KBM-7 (cell line): ENCODE measurements at places on chromosomes 5 and 9.

DNA sequence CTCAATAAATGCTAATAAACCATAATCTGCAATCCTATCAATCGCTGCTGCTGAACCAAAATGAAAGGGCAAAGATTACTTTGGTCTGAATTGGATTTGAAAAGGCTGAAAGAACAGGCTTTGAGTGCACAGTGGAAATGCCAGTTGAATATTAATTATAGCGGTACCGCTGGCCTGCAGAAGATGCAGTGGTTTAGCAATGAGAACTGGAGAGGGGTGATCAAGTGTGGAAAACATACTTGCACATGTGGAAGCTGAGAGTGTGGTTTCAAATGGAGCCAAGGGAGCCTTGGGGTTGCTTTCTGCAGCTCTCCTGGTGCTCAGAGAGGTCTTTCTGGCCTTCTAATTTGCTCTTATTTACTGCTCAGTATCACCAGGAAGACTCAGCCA, 133.9 kb downstream of the PTTG1 start:
- no peak for DNase-seq

GRCh38 chr9:124140941-124141568, 116.7 kb upstream of the NEK6 start:
- no peak for DNase-seq

- no peak for DNase-seq
These were observed 199.0 kb downstream of the IRX1 start for GRCh38 chr5:3794611-3795010.

DNA sequence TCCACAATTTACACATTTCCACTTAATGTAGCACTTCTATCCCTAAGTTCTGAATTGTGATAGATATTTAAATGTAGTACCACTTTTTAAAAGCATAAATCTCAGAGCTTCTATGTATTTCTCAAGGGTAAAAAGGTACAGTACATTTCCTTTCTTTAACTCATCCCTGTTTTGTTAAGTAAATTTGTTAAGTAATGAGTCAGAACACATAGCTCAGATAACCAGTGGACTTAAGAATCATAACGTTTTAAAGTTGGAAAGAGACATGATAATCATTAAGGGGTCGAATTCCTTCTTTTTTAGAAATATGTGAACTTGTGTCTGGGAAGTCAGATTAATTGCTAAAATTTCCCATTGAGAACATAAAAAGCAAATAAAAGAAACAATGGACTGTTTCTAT, 810.2 kb upstream of the NUDT12 start:
- DNase-seq, result no peak

- DNase-seq, result no peak
These were observed 62.7 kb downstream of the RAB14 start for GRCh38 chr9:121138973-121139372.

DNA sequence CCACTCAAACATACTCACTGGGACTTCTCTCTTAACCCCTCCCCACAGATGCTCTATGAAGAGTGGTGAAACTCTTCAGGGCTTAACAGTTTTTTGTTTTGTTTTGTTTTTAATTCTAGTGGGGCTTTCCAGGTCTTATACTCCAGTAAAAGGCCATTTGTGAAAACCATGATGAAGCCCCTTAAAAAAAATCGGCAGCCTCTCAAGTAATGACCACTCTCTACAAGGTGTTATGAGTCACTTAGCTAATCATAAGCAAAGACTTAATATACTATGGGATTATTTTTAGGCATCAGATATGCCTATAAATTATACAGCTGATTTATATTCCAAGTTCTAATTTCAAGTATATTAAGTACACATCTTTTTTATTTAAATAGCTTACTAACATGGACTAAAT, 607.9 kb downstream of the RAB3C start:
- DNase-seq, result no peak

DNA sequence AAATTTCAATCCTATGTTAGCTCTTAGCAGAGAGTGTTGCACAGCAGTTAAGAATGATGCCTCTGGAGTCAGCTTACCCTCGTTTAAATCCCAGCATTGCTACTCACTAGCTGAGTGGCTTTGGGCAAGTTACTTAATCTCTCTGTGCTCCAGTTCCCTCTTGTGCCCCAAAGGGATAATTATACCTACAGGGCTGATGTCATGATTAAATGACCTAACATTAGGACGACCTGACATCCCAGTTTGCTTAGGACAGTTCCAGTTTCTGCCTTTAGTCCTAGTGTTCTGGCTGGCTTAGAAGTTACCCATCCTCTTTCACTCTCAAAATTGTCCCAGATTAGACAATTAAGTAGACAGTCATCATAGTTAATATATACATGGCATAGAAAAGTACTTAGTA, 4.3 kb upstream of the RAI14 start:
- DNase-seq, result no peak

DNA sequence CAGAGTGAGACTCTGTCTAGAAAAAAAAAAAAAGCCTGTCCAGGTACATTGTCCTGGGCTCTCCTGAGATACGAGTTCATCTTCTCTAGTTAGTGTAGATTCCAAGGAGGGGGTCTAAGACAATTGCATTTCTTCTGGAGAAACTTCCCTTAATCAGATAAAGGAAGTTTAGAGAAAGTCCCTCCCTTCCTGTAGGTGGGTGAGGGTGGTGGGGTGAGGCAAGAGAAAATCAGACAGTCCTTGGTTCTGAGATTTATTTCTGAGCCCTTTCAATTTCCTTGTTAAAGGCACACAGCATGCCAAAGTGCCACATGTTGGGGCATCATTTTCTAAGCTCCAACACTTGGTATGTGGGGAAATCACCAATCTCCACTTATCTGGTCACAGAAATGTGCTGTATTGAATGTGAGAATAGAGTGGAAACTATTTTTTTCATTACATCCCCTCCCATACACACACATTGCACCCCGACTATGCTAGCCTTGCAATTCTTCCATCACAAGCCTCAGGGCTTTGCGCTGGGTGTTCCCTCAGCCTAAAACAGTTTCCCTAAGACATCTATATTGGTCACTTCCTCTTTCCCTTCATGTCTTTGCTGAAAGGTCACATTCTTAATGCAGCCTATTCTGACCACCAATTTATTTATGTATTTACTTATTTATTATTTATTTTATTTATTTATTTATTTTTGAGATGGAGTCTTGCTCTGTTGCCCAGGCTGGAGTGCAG, 5.1 kb upstream of the TUT7 start:
- DNase-seq, result peak; percentile 23

DNA sequence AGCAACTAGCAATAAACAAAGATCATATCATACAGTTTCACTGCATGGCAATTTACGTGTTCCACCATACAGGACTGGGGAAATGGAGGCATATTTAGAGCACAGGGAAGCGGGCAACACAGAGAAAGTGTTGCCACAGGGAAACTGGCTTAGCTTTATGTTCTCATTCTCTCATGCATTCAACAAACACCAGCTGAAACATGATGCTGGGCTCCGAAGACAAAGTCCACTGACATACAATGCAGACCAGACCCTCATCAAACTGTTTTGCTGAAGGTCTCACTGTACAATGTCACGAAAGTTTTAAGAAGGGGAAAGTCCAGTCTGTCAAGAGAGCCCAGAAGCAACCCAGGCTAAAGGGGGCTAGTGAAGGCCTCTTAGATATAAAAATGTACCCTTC, 115.1 kb downstream of the MAPKAP1 start:
- no peak for DNase-seq

GRCh38 chr5:134561871-134562296, 36.4 kb downstream of the JADE2 start:
- DNase-seq, result no peak

DNA sequence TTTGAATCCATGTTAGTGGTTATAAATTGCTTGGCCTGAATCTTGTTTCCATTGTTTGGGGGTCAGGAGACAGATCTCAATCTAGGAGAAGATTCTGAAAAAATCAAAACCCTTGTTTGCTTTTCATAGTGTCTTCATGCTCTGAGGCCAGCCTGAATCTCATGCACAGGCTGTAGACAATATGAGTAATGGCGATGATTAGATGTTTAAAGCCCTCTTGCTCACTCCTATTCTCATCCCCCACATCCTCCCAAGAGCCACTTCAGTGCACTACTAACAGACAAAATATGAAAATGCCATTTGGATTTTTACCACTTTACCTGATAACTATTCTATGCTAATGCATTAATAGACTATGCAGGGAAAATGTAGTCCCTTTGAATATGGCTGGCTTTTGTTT, 129.4 kb downstream of the NUDT12 start:
- no peak for DNase-seq

DNA sequence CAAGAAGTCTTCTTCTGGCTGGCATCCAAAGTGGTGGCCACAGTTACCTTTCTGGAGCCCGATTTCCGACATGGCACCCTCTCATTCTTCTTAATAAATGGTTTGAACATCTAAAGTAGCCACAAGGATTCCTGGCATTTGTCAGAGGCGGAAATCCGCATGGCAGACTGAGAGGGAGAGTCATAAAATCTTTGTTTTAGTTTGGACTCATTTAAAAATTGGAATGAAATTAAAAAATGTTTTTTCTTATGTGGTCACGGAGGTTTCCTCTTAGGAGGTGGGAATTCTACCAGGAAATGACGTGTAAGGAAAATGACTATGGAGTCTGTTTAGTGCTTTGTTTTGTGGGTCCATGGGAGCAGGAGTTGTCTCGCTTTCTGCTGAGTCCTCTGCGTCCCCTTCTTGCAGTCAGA, 133.0 kb upstream of the PTCH1 start:
- no peak for DNase-seq

GRCh38 chr5:133618141-133618540, 5.8 kb upstream of the FSTL4 start:
- DNase-seq, result no peak

GRCh38 chr9:135960411-135961276, 529 bp downstream of the UBAC1 start:
- peak; percentile 57 for DNase-seq

DNA sequence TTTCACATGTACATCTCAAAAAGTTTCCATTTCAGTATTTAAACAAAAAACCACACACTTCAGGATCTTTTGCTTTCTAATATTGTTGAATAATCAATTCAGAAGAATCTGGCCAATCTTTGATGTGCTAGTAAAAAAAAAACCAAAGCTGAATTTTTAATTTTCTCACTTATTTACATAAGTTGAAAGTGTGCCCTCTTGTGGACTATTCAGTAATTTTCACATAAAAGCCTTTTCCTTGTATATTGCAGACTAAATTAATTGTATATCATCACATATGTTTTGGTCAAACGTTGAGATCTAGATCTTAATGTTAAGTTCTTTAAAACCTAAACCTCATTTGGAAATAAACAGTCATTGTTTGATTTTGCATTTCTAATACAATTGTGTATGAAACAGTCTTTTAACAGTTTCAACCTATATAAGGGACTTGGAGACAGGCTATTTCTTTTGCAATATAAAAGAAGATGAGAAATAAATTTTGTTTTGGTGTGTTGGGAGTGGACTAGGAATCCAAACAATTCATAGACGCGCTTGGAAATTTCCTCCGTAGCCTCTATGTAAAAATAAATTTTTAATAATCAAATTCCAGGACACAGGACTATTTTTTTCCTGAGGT, 68.1 kb downstream of the NIPBL start:
- peak; percentile 67 for DNase-seq

DNA sequence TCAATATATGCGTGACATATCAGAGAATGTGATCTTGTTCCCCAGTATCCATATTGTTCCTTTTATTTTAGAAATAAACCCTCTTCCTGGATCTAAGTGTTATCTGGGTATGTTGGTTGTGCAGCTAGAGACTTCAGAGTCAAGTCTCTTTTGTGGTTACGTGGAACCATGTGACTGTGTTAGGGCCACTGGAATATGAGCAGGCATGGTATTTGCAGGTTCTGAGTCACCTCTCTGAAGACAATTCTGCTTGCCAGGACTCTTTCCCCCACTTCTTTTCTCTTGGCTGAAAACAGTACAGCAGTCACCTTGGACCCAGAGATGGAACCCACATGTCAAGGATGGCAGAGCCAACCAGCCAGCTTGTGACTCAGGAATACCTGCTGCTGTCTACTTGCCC, 59.7 kb downstream of the ATP10B start:
- DNase-seq, result no peak

DNA sequence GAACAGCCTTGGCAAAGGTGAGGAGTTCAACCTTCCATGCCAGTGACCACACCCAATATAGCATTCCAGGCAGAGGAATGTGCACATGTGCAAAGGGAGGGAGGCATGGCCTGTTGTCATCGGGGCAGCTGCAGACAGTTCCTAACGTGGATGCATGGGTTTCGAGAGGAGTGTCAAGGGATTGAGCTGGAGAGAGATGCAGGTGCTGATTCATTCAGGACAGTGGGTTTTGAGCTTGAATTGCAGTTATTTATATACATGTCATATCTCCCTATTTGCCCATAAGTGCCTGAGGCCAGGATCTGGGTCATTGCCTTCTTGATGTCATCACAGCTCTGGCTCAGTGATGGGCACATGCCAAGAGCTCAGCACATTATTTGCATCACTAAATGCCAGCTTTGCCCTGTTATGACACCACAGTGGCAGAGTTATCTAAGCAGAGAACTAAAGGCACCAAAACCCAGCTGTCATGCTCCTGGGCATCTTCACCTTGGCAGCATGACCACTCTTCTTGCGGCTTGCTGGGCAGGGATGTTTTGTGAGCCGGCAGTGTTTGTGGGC, 278.0 kb downstream of the NTRK2 start:
- DNase-seq, result no peak

DNA sequence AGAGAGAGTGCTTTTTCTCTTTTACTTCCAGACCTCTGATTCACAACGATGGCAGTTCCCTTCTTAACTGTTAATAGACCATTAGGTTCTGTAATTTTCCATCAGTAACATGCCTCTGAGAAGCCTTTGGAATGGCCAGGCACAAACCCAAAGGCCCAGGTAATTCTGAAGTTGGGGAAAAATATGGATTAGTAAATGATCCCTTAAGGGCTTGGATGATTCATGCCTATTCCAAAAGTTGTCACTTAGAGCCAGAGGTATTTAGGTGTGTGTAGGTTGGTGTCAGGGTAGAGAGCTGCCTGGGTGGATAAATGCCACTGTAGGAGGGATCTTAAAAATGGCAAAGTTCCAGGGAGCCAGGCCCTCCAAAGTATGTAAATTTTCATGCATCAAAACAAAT, 228.8 kb downstream of the PLK2 start:
- no peak for DNase-seq

DNA sequence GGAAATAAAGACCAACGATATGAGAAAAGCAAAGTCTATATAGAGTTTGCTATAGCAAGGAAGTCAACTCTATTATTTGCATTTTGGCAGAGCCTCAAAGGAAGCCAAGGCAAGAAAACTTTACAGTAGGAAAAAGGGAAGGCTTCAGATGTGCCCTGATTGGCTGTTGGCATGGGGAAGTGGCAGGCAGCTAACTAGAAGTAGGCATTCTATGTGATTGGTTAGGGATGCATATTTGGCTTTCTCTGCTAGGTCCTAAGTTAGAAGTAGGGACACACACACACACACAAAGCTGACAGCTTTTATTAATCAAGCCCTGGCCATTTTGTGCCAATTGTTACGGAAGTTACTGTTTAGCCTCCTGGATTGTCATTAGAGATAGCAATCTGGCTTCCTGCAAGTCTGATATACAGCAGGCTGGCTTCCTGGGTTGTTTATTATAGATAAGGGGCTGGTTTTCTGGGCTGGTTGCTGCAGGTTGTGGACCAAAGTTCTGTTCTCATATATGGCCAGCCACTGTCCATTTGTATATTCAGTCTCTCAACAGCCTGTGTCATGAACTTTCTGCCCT, 308.1 kb upstream of the GRAMD2B start:
- no peak for DNase-seq

- peak; percentile 19 for DNase-seq
These were observed 252.4 kb upstream of the NFIL3 start for GRCh38 chr9:91676046-91676445.

GRCh38 chr5:172549696-172550095, 91.4 kb upstream of the NEURL1B start:
- no peak for DNase-seq

GRCh38 chr9:109212768-109213167, 45.7 kb upstream of the FRRS1L start:
- DNase-seq, result no peak

- peak; percentile 76 for DNase-seq
These were observed 57.4 kb upstream of the PRSS3 start for GRCh38 chr9:33737811-33738606.
